ENCODE measurements at places on chromosomes 1 and 21.

DNA sequence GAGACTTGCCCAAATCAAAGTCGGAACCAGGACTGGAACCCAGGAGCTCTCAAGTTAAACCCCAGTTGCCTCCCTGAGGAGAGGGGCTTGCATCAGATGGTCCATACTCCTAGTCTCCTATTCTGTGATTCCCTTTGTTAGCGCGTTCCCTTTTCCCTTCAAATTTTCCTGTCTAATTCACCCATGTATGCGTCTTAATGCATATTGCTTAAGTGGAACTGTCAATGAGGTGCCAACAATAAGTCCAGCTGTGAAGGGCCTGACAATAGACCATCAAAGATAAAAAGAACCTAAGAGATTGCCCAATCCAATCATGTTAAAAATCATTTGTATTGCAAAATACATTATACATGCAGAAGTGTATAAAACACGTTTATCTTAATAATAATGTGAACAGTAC is 634 bp upstream of the SPATA6 start:
- H3K27ac ChIP-seq, result no peak overlapping the region
- no peaks in the 10 kb centered on the region for H3K27me3 ChIP-seq
- peak overlapping the region; percentile 93 for H3K4me3 ChIP-seq
- no peak for DNase-seq
- no peaks in the 10 kb centered on the region for H3K4me1 ChIP-seq

GRCh38 chr1:74586253-74586897 is 74.0 kb upstream of the LRRC53 start:
- H3K36me3 ChIP-seq, result no peaks in the 10 kb centered on the region
- H3K27ac ChIP-seq, result no peak overlapping the region
- H3K4me3 ChIP-seq, result no peak overlapping the region
- no peak for DNase-seq

GRCh38 chr1:235648954-235649367 is 623 bp downstream of the GNG4 start:
- no peaks in the 10 kb centered on the region for H3K27me3 ChIP-seq
- H3K36me3 ChIP-seq, result no peaks in the 10 kb centered on the region
- H3K4me3 ChIP-seq, result peak overlapping the region; percentile 74
- no peak overlapping the region for H3K27ac ChIP-seq
- DNase-seq, result peak; percentile 79

DNA sequence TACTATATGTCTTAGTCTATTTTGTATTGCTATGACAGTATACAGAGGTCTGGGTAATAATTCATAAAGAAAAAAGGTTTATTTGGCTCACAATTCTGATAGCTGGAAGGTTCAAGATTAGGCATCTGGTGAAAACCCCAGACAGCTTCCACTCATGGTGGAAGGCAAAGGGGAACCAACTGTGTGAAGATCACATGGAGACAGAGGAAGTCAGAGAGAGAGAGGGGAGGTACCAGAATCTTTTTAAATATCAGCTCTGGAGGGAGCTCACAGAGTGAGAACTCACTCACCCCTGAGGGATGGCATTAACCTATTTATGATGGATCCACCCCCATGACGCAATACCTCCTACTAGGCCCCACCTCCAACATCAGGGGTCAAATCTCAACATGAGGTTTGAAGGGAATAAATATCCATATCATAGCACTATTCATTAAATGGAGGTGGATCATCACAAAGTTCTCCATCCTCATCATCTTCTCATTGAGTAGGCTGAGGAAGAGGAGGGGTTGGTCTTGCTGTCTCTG is 290.5 kb downstream of the DSCAM start:
- H3K4me3 ChIP-seq, result no peak overlapping the region
- H3K27ac ChIP-seq, result no peak overlapping the region
- H3K36me3 ChIP-seq, result no peaks in the 10 kb centered on the region
- H3K4me1 ChIP-seq, result no peaks in the 10 kb centered on the region
- H3K27me3 ChIP-seq, result no peaks in the 10 kb centered on the region

GRCh38 chr1:71351438-71351837 is 270.6 kb upstream of the ZRANB2 start:
- no peaks in the 10 kb centered on the region for H3K36me3 ChIP-seq
- DNase-seq, result no peak
- no peak overlapping the region for H3K27ac ChIP-seq
- no peak overlapping the region for H3K4me3 ChIP-seq
- H3K4me1 ChIP-seq, result no peaks in the 10 kb centered on the region

DNA sequence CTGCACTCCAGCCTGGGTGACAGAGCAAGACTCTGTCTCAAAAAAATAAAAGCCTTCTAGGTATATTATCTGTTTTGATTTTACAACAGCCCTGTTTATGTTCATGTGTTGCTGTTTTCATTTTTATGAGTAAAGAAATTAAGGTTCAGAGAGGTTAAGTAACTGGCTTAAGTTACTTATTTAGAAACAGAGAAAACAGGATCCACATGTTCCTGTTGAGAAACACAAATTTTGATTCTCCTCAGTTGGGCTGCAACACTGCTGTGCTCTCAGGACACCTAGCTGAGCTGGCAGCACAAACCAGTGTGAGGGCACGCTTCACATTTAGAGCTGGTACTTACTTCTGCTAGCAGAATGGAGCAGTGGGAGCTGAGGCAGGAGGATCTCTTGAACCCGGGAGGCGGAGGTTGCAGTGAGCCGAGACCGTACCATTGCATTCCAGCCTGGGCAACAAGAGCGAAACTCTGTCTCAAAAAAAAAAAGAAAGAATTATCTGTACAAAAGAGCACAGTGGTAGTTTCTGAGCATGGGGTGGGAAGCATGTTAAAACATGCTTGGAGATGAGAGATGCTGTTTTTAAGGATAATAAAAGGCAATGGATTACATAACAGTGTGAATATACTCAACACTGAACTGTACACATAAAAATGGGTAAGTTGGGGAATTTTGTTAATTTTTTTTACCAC is 2.4 kb downstream of the SPRTN start:
- no peaks in the 10 kb centered on the region for H3K27me3 ChIP-seq
- DNase-seq, result no peak
- peaks cover 7% of the 10 kb centered on the region for H3K4me1 ChIP-seq

DNA sequence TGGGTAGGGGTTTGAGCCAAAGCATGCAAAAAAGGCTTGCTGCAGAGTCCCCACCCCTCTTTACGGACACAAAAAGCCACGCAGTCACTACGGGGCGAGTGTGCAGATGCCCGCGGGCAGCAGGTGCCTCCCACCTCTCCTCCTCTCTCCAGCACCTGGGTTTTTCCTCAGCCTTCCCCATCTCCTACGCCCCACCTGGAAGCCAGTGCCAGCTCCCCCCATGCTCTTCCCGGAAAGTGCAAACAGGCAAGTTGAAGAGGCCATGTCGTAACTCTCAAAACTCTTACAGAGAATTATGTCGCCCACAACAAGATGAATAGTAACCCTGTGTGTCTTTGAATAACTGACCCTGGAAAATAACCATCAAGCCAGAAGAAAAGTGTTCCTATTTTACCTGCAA is 82.5 kb downstream of the PDE9A start:
- H3K27ac ChIP-seq, result no peak overlapping the region
- H3K27me3 ChIP-seq, result no peaks in the 10 kb centered on the region
- H3K4me1 ChIP-seq, result peaks cover 4% of the 10 kb centered on the region
- no peak for DNase-seq
- H3K36me3 ChIP-seq, result peaks cover 64% of the 10 kb centered on the region

DNA sequence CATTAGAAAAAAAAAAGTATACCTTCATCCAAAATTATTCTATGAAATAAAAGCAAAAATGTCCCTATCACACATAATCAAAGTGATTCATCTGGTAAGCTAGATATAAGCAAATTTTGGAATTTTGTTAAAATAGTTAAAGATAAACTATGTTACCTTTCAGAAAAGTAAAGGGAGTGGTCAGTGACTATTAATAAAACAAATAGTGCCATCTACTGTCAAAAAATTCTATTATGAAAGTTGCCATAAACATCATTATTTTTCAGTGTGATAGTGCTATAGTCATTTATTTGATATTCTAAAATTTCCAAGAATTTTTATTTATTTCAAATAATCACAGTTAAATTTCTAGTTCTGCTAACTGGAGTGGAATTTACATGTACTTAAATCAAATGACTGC is 803.7 kb downstream of the KCNT2 start:
- no peak overlapping the region for H3K4me3 ChIP-seq
- no peak overlapping the region for H3K27ac ChIP-seq
- H3K4me1 ChIP-seq, result no peaks in the 10 kb centered on the region
- H3K36me3 ChIP-seq, result no peaks in the 10 kb centered on the region

GRCh38 chr1:2632051-2632430 is 775 bp downstream of the MMEL1 start:
- H3K27ac ChIP-seq, result no peak overlapping the region
- H3K4me3 ChIP-seq, result no peak overlapping the region
- no peak for DNase-seq
- H3K36me3 ChIP-seq, result peaks cover 13% of the 10 kb centered on the region
- no peaks in the 10 kb centered on the region for H3K4me1 ChIP-seq

DNA sequence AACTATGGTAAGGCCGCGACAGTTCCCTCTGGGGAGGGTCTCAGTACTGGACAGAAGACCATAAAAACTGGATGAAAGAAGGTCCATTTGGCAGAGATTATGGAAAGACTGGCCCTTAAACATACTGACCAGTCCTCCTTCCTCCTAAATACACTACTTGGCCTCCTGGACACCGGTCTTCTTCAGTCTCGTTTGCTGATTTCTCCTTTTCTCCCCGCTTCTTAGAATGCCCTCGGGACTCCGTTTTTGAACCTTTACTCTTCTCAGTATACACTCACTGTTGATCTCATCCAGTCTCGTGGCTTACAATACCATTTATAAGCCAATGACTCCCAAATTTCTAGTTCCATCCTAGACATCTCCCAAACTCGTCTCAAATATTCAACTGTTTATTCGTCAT is 694 bp upstream of the MRPL9 start:
- H3K4me1 ChIP-seq, result no peaks in the 10 kb centered on the region
- H3K27me3 ChIP-seq, result no peaks in the 10 kb centered on the region
- peaks cover 32% of the 10 kb centered on the region for H3K36me3 ChIP-seq
- DNase-seq, result no peak
- H3K27ac ChIP-seq, result no peak overlapping the region
- peak overlapping the region; percentile 77 for H3K4me3 ChIP-seq

- H3K36me3 ChIP-seq, result peaks cover 60% of the 10 kb centered on the region
- peak; percentile 69 for DNase-seq
- H3K27ac ChIP-seq, result no peak overlapping the region
- H3K4me3 ChIP-seq, result peak overlapping the region; percentile 67
- H3K4me1 ChIP-seq, result peaks cover 14% of the 10 kb centered on the region
- H3K27me3 ChIP-seq, result no peaks in the 10 kb centered on the region
Measured at GRCh38 chr1:169113613-169114119, 7.2 kb downstream of the ATP1B1 start.

GRCh38 chr1:192602757-192603156 is 27.2 kb downstream of the RGS1 start:
- H3K4me3 ChIP-seq, result no peak overlapping the region
- no peak for DNase-seq
- no peaks in the 10 kb centered on the region for H3K36me3 ChIP-seq
- H3K4me1 ChIP-seq, result no peaks in the 10 kb centered on the region
- no peaks in the 10 kb centered on the region for H3K27me3 ChIP-seq
- no peak overlapping the region for H3K27ac ChIP-seq

DNA sequence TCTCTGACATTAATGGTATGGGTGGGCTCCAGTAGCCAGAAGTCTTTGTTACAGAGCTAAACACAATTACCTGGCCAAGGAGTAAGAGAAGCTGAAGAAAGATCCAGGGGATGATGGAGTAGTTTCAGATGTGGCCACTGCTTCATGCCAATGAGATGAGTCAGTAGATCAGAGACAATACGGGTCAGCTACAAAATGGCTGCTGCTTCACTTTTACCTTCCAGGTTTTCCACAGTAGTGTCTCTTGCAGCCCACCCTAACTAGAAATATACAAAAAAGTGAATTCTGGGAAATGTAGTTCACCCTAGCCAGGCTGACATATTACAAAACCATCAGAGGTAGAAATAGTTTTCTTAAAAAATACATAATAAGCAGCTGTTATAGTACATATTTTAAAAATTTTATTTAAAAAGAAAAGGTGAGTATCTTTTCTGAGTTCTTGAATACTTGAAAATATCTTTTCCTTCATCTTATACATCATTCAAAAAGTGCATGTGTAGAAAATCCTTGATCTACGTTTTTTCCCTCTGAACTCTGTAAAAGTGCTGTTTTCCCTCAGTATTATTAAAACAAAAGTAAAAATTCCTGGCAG is 36.1 kb downstream of the LRIF1 start:
- H3K27me3 ChIP-seq, result no peaks in the 10 kb centered on the region
- no peaks in the 10 kb centered on the region for H3K4me1 ChIP-seq
- 0 out of 2 replicates have a peak, but pooled peaks cover 2% of the 10 kb centered on the region for H3K36me3 ChIP-seq
- no peak overlapping the region for H3K27ac ChIP-seq

- H3K27me3 ChIP-seq, result 0 out of 2 replicates have a peak, but pooled peaks cover 2% of the 10 kb centered on the region
- H3K36me3 ChIP-seq, result no peaks in the 10 kb centered on the region
- H3K4me3 ChIP-seq, result no peak overlapping the region
- no peak for DNase-seq
- no peak overlapping the region for H3K27ac ChIP-seq
Measured at GRCh38 chr1:151843398-151843797, 3.8 kb upstream of the C2CD4D start.

- DNase-seq, result no peak
- peaks cover 3% of the 10 kb centered on the region for H3K27me3 ChIP-seq
- H3K4me3 ChIP-seq, result no peak overlapping the region
- H3K4me1 ChIP-seq, result no peaks in the 10 kb centered on the region
- H3K36me3 ChIP-seq, result peaks cover 8% of the 10 kb centered on the region
- H3K27ac ChIP-seq, result no peak overlapping the region
Measured at GRCh38 chr1:109777436-109777835, 13.7 kb upstream of the EPS8L3 start.

GRCh38 chr21:28215214-28215954 is 777.3 kb downstream of the LTN1 start:
- DNase-seq, result no peak
- H3K36me3 ChIP-seq, result no peaks in the 10 kb centered on the region
- no peak overlapping the region for H3K27ac ChIP-seq
- H3K4me3 ChIP-seq, result no peak overlapping the region
- no peaks in the 10 kb centered on the region for H3K4me1 ChIP-seq
- H3K27me3 ChIP-seq, result no peaks in the 10 kb centered on the region

- no peaks in the 10 kb centered on the region for H3K4me1 ChIP-seq
- H3K36me3 ChIP-seq, result no peaks in the 10 kb centered on the region
- no peak for DNase-seq
- H3K27ac ChIP-seq, result no peak overlapping the region
Measured at GRCh38 chr1:231206856-231207255, 34.2 kb upstream of the GNPAT start.
